ENCODE measurements at places on chromosomes 6 and 20.

DNA sequence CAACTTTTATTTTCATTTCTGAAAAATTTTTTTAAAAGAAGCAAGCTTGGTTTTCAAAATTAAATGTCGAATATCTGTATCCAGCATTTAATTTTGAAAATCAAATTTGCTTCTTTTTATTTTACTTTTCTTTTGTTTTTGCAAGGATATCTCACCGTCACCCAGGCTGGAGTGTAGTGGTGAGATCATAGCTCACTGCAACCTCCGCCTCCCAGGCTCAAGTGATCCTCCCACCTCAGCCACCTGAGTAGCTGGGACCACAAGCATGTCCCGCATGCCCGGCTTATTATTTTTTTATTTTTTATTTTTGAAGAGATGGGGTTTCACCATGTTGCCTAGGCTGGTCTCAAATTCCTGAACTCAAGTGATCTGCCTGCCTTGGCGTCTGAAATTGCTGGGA lies 17.0 kb upstream of the EPB41L2 start:
- no peak for DNase-seq

- no peak for DNase-seq
Observed at GRCh38 chr20:57245997-57246396, 20.4 kb downstream of the BMP7 start.

DNA sequence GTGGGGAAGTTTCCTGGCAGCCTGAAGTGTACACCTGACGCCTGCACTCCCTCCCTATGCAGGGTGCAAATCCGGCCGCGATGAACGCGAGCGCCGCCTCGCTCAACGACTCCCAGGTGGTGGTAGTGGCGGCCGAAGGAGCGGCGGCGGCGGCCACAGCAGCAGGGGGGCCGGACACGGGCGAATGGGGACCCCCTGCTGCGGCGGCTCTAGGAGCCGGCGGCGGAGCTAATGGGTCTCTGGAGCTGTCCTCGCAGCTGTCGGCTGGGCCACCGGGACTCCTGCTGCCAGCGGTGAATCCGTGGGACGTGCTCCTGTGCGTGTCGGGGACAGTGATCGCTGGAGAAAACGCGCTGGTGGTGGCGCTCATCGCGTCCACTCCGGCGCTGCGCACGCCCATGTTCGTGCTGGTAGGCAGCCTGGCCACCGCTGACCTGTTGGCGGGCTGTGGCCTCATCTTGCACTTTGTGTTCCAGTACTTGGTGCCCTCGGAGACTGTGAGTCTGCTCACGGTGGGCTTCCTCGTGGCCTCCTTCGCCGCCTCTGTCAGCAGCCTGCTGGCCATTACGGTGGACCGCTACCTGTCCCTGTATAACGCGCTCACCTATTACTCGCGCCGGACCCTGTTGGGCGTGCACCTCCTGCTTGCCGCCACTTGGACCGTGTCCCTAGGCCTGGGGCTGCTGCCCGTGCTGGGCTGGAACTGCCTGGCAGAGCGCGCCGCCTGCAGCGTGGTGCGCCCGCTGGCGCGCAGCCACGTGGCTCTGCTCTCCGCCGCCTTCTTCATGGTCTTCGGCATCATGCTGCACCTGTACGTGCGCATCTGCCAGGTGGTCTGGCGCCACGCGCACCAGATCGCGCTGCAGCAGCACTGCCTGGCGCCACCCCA lies 1.2 kb downstream of the GPR6 start:
- no peak for DNase-seq

- no peak for DNase-seq
Observed at GRCh38 chr20:23106271-23106851, 20.2 kb upstream of the CD93 start.

DNA sequence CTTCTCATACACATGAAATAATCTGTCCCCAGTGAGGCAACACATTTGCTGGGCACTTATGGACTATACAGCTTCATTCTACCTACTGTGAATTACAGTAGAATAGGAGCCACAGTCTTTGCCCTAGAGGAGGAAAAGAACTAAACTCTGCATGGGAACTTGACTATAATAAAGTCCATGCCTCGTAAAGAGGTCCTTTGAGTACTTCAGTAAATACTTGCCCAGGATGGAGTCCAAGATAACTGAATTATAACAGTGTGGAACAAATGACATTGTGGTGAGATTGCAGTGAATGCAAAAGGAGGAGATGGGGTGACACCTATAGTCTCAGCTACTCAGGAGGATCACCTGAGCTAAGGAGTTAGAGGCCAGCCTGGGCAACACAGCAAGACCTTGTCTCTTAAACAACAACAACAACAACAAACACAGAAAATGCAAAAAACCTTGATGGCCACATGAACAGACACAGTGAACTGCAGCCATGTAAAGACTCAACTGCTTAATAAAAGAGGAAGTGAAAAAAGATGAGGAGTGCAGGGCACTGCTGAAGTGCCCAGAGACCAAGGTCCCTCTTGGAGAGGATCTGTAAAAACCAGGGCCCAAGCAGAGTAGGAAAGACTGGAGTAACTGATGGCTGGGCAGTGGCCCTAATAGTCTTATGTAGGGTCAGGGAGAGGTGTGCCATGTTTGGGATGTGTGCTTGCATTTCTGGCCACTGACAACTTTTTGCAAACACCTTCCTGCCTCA lies 3.7 kb downstream of the MRPS18A start:
- DNase-seq: no peak

Measured in GM12864 (cell line).